ENCODE measurements at places on chromosomes 11 and 22.
A peak's percentile ranks its signal among the peaks of the same experiment; 100 is the strongest.

GRCh38 chr11:69443138-69443967 is 38.1 kb upstream of the LINC01488 start:
- peak; percentile 31 for DNase-seq

DNA sequence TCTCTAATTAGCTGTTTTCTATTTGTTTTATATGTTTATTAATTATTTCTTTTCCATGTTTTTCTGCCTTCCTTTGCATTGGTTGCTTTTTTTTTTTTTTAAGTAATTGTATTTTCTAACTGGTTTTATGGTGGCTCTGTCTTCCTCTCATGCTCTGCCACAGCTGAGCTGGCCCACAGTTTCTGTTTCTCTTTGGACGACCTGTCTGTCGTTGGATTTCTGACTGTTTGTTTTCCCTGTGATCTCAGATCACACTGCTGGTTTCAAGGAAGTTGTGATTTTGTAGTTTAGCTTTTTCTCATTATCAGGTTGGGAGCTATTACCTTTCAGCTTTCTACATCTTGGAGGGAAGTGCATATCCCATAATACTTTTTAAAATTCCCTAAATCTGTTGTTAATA is 15.9 kb upstream of the OR6M1 start:
- no peak for DNase-seq

DNA sequence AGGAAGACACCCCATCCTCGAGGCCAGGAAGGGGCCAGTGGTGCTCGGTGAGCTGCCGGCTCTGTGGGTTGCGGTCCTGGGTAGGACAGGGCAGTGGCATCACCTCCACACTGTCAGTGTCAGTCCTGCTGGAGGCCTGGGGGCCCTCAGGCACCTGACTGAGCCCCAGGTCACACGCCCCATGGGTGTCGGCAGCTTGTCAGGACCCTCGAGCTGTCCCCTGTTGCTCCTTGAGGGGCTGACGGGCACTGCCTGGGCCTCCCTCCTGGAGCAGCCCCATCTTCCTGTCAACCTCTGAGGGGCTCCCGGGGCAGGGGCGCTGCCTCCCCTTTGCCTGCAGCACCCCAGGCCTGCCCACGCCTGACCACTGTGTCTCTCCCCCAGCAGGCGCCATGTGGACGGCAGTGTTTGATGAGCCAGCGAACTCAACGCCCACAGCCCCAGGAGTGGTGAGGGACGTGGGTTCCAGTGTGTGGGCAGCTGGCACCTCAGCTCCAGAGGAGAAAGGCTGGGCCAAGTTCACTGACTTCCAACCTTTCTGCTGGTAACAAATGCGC is 35.4 kb downstream of the SBF1 start:
- DNase-seq = no peak

DNA sequence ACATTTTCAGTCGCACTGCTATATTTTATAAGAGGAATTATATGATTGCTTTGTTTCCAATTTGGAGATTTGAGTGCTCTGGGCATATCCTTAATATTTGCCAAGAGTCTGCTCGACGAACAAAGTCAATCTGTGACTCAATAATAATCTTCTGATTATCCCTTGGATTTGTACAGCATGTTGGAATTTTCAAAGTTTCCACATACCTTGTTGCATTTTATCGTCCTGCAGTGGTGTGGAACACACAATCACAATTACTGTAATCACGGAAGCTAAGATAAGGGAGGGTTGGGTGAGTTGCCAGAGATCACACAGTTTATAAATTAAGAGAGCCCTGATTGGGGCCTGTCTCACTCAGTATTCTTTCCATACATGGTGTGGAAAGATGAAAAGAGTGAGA is 189.3 kb downstream of the GUCY1A2 start:
- DNase-seq = no peak

GRCh38 chr22:28969401-28970168 is 86.2 kb downstream of the ZNRF3 start:
- DNase-seq = no peak
